B cell (primary cell): ENCODE measurements at places on chromosomes 4 and X. TPM values are rescaled to one million over a fixed set of nuclear protein-coding genes. Genes with fewer than 3 reads are reported as not detected.

- DNase-seq = no peak
Observed at GRCh38 chrX:148020329-148020728, 39.2 kb downstream of the FMR1NB start.

- no peak for DNase-seq
Observed at GRCh38 chrX:108304210-108304609, 134.0 kb downstream of the COL4A6 start.

- DNase-seq = no peak
Observed at GRCh38 chr4:71269233-71269632, 69.6 kb upstream of the SLC4A4 start.

GRCh38 chr4:13559413-13559812, 15.1 kb upstream of the NKX3-2 start:
- no peak for DNase-seq

DNA sequence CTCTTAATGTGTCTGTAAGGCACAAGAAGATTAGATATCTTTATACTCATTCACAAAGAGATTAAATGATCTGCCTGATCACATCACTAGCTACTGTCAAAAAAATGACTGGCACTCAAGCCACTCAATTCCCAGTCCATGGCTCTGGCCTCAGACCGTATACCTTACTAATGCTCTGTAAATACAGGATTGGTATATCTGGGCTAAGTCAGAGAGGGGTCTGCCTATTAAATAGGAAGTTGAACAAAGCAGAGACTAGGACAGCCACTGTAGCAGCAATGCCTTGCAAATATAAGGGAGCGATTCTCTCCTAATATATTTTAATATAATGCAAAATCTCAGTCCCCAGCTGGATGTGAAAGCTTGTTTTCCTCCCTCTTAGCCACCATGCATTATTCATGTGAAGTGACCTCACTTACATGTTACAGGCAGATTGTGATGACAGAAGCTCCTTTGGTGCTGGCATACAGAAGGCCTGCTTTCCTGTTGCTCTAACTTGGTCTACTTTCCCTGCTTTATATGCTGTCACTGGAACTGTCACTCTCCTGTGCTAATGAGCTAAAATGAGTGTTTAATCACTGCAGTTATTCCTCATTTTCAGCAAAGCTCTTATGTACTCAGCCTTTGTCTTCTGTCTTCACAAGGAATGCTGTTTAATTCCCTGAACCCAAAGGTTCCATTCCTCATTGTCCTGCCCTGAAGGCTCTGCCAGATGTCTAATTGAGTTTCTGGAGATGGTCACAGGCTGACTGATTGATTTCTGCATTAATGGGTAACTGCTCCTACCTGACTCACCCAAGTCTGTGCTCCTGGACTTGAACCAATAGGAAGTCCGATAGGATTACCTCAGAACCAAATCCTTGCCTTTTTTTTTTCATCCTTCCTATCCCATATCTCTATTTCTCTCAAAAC, 578.2 kb downstream of the KLHL13 start:
- DNase-seq = no peak

GRCh38 chr4:6452116-6452896, 20.1 kb downstream of the PPP2R2C start:
- DNase-seq = no peak

DNA sequence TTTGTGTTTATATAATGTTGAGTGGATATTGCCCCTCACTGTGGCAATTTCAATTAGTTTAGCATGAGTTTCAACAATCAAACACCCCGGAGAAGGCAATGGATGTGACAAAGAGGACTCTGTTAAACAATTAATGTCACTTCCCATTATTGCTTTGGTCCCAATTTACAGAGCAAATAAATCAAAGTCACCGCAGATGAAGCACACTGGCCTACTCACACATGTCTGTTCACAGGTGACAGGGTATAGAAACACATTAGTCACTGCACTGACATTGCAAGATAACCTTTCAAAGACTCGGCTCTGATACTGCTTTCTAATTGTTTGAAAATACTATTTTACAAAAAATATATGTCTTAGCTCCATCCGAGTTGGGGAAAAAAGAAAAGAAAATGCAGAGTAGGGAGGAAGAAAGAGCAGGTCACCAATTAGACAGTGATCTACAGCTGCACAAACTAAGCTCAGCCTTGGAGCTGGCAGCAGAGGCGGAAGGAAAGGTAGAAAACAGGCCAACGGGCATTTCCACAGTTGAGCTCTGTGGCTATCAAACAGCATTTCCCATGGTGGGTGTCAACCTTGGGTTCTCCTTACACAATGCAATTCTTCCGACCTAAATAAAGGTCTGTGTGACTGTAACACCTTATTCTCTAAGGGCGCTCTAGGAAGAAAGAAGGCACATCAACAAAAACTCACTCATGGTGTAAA, 53.9 kb downstream of the PPARGC1A start:
- DNase-seq = no peak

GRCh38 chr4:41507291-41507947, 30.5 kb upstream of the LIMCH1 start:
- DNase-seq = no peak

GRCh38 chr4:123744664-123745290, 348.2 kb downstream of the SPRY1 start:
- no peak for DNase-seq

Gene UGT2B15
- total RNA-seq = not detected in 2 replicates

Gene YY2
- total RNA-seq = 2.6 and 3.0 TPM in 2 replicates

Gene FABP2
- not detected in 2 replicates for total RNA-seq

Gene PCSK1N
- total RNA-seq = not detected in 2 replicates
